SJSA1 (cell line): ENCODE measurements at places on chromosomes 12 and 14.
A peak's percentile ranks its signal among the peaks of the same experiment; 100 is the strongest.

DNA sequence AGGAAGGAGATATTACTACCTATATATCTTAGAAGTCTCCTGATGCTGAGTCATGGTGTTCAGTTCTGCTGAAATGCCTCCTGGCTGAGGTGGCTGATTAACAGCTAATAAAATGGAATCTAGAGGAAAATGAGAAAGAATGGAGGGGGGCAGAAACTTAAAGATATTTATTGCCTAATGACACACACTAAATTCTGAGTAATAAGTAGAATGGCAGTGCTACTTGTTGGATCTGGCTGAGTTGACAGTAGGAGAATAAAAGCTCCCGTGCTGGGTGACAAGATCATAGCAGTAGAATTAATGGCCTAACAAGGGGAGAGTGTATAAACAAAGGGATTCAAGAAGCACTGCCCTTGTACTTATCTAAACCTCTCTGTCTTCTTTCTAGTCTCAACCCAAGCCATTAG lies 137.5 kb downstream of the CNTN1 start:
- no peak for DNase-seq

DNA sequence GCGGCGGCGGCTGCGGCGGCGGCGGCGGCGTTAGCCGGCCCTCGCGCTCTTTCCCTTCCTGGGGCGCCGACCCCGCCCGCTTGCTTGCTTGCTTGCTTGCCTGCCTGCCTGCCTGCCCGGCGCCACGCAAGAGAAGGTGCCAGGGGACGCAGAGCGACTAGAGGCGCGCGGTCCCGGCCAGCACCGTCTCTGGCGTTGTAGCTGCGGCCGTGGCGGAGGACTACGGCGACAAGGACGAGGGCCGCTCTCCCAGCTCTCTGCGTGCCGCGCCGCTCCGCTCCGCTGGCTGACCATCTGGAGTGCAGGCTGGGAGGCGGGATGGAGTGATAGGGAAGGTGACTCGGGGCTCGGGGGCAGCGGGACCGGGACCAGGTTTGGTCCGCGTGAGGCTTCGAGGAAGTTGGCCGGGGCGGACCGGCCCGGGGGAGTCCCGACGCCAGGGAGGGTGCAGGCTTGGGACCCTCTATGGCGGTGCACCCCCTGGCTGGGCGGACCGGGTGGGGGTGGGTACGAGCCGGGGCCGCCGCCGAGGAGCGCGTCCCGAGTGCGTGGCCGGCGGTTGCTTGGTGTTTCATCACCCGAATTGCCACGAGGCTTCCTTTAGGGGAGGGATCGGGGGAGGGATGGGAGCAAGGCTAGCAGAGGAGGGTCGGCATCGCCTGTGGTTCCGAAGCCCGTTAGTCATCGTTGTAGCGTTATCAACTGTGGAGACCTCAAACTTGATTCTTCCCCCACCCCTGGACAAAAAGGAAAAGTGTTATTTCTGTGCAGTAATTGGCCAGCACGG lies 471 bp downstream of the XPOT start:
- peak; percentile 87 for DNase-seq

GRCh38 chr14:54197369-54197768 lies 199.4 kb upstream of the CDKN3 start:
- no peak for DNase-seq

DNA sequence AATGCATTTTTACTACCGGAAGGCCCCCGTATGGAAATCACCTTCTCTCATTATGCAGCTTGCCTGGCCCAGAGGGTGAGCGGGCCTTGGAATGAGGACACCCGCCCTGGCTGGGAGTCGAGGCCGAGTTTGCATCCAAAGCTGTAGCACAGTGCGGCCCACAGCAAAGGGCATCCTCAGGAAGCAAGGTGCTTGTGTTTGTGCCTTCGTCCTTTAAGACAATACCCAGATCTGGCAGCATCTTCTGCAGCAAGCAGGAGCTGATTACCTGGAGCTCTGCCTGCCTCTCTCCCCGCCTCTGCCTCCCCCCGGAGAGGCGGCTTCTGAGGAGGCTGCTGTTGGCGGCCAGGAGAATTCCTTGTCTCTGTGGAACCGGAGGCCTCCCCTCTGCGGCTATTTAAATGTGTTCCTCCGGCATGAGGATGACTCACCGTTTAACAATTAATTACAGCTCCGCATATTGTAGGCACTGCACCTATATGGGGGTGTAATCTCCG lies 145.3 kb downstream of the CACNA1C start:
- DNase-seq = peak; percentile 77

- DNase-seq = no peak
Measured at GRCh38 chr12:102811110-102811737, 105.8 kb downstream of the PAH start.

GRCh38 chr14:34642595-34642994 lies 12.6 kb upstream of the SNX6 start:
- DNase-seq = no peak

- no peak for DNase-seq
Measured at GRCh38 chr14:54622192-54622958, 55.4 kb downstream of the SAMD4A start.

DNA sequence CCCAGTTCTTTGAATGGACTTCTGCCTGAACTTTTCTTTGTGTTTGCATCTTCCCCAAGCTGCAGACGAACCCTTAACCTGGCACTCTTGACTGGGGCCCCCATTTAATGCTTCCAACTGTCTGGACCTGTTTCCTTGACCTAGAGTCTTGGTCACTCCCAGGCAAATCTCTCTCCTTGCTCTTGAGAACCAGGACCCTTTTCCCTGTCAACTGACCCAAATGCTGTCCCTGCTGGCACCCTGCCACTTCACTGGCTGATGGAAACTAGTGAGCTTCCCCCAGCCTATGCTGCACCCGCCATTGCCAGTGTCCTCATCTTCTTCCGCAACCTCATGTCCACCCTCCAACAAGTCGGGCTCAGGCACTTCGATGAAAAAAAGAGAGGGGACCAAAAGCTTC lies 79.5 kb downstream of the PRIMA1 start:
- DNase-seq = no peak
